ENCODE measurements at places on chromosomes 7 and 10.
A peak's percentile ranks its signal among the peaks of the same experiment; 100 is the strongest.

- peak; percentile 4 for DNase-seq
Measured at GRCh38 chr10:29239569-29240472, 49.0 kb upstream of the LYZL1 start.

DNA sequence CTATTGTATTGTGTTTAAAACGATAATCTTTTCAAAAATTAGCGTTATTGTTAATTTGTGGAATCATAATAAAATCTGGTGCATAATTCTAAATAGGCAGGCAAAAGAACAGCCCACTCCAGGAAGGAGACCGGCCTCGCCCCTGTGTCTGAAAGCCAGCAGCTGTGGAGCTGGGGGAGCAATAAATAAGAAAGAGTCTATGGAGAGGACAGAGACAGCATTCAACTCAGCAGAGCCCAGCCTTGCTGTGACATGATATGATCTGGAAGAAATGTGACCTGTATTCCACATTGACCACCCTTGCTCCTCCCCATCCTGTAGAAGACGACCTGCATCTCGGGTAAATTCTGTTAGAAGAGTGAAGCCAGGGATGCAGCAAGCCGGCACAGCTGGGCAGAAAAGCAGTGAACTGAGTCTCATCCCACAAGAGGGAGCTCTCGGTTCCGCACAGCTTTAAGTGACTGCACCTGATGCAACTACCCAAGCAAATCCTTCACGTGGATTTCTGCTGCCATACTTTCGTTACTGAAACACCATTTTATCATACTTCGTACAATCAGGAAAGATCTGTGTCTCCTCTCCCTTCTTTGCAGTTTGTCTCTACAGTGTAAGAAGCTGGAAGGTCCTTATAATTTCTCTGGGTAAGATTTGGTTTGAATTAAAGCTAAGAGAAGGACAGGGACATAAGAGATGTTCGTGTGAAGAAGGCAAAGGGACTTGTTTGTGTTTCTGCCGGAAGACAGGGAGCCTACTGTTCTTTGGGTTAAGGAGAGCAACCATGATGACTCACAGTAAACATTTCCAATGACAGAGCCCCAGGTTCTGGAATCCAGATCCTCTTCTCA is 427.1 kb downstream of the GPAM start:
- no peak for DNase-seq

DNA sequence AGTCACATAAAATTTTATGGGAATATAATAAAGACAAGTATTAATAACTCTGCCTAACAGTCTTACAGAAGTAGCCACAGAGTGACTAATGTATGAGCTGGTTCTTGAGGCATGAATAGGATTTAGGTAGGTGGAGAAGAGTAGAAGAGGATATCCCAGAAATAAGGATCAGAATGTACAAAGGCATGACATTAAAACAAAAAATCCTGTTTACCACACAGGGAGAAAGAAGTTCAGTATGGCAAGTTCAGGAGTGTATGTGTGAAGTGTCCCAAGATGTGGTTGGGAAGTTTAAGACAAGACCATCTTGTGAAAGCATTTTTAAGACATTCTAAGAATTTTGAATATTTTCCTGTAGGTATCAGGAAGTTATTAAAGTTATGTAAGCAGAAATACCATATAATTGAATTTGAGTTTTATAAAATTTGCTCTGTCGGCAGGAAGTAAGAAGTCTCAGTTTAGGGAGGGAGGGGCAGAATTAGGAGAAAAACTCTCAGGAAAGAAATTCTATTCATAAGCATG is 64.7 kb upstream of the CAV2 start:
- DNase-seq: no peak

DNA sequence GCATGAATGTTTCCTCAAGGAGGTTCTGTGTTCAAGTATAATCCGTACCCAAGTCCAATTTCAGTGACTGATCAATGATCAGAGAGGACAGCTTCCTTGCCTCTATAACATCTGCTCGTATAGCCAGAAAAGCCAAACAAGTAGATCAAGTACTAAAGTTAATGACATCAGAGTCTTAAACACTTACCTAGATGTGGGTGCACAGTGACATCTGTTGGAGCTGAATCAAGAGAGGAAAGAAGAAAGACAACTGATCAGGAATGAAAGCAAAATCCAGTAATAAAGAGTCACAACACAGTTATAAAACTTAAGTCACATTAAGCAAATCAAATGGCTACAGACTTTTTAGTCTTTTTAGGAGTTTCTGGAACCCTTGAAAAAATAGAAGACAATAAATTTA is 236.5 kb downstream of the RELN start:
- peak; percentile 28 for DNase-seq

DNA sequence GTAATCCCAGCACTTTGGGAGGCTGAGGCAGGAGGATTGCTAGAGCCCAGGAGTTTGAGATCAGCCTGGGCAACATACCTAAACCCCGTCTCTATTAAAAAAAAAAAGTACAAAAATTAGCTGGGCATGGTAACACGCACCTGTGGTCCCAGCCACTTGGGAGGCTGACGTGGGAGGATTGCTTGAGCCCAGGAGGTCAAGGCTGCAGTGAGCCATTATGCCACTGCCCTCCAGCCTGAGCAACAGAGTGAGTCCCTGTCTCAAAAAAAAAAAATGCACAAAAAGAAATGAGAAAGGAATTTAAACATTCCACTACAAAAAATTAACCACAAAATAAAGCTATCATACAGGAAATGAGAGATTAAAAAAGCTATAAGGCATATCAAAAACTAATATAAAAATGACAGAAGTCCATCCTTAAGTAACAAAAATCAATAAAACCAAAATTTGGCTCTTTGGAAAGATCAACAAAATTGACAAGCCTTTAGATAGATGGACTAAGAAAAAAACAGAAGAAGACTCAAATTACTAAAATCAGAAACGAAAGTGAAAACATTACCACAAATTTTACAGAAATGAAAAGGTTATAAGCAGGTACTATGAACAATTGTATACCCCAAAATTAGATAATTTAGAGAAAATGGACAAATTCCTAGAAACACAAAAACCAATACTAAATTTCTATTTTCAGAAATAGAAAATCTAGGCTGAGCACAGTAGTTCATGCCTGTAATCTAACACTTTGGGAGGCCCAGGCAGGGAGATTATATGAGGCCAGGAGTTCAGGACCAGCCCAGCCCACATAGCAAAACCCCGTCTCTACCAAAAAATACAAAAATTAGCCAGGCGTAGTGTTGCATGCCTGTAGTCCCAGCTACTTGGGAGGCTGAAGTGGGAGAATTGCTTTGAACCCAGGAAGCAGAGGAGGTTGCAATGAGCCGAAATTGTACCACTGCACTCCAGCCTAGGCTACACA is 42.4 kb upstream of the NANOS1 start:
- no peak for DNase-seq

- DNase-seq: no peak
Measured at GRCh38 chr10:61318429-61318828, 134.8 kb downstream of the TMEM26 start.

- no peak for DNase-seq
Measured at GRCh38 chr7:44802418-44803025, 6.0 kb downstream of the PPIA start.

DNA sequence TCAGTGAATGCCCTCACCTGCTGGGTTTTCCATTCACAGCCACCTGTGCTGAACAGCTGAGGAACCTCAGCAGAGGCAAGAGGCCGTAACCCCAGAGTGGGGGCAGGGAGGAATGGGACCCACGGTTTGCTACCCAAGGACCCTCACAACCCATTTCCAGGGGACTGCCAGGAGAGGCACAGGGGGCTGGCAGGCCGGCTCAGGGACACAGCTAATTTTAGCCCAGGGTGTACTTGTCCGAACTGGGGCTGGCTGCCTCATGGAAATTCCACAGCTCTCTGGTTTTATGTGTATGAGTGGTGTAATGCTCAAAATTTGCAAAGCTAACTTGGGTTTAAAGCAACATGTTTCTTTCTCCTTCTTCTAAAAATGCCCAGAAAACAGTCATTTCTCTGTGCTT is 42.2 kb downstream of the MINDY4 start:
- no peak for DNase-seq

DNA sequence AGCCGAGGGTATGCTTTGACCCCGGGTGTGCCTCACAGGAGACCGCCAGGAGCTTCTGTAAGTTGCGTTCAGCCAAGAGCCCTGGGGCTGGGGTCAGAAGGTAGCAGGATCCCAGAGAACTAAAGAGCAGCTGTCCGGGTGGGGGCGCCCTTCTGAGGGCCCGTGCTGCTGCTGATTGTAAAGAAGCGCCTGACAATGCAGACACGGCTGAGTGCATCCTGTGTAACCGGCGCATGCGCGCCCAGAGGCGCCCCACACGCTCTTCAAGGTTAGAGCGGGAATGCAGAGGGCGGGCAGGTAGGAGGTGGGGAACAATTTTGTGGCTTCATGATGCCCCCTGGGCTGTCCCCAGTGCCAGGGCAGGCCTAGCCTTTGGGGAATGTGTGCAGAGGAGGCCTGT is 210.2 kb upstream of the CTBP2 start:
- no peak for DNase-seq

DNA sequence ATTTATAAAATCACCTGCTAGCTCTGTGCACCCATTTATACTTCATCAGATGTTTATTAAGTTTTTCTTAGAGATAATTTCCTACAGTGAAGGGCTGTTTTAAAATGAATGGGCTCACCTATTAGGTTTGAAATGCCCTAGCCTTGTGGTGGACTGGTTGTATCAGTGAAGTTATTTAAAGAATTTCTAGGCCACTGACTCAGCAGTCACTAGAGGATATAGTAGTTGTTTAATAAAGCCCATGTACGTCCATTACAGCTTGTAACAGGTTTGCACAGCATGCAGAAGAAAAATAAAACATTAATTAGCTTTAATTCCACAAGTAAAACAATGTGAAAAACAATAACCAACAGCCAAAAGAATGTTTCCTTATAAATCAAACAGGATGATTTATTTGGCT is 128.0 kb downstream of the RSU1 start:
- no peak for DNase-seq

GRCh38 chr10:102435529-102436233 is 3.3 kb upstream of the CUEDC2 start:
- no peak for DNase-seq

- no peak for DNase-seq
Measured at GRCh38 chr7:38215115-38215514, 37.1 kb downstream of the STARD3NL start.

DNA sequence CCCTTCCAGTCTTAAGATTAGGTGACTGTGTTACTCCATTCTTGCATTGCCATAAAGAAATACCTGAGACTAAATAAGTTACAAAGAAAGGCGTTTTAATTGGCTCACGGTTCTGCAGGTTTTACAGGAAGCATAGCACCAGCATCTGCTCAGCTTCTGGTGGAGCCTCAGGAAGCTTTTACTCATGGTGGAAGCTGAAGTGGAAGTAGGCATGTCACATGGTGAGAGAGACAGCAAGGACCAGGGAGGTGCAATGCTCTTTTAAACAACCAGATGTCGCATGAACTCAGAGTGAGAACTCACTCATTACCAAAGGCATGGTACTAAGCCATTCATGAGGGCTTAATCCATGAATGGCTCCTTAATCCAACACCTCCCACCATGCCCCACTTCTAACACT is 34.0 kb upstream of the TMEM273 start:
- DNase-seq: no peak

- DNase-seq: no peak
Measured at GRCh38 chr10:86344281-86344680, 22.3 kb downstream of the GRID1 start.

DNA sequence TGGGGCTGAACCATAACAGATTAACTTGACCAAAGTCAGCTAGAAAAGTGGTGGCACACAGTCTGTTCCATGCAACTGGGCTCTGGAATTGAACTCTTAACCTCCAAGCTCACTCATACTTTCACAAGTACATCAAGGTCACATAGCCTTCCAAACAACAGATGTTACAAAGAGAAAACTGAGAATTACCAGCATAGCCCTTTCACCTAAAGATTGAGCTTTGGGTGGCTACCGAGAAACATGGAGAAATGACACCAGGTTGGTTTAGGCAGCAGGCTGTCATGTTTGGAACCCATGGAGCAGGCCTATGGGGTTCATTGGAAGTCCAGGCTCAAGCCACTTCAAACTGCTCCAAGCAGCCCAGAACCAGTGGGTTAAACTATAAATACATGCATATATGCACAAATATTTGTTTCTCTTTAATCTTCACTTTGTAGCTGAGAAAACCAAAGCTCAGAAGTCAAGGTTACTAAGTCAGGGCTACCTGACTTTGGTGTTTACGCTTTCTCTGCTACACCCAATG is 59.1 kb downstream of the MALSU1 start:
- DNase-seq: no peak

GRCh38 chr7:142880876-142881505 is 4.6 kb downstream of the TRPV6 start:
- no peak for DNase-seq

- DNase-seq: peak; percentile 19
Measured at GRCh38 chr7:76246804-76247389, 45.2 kb downstream of the SRRM3 start.

DNA sequence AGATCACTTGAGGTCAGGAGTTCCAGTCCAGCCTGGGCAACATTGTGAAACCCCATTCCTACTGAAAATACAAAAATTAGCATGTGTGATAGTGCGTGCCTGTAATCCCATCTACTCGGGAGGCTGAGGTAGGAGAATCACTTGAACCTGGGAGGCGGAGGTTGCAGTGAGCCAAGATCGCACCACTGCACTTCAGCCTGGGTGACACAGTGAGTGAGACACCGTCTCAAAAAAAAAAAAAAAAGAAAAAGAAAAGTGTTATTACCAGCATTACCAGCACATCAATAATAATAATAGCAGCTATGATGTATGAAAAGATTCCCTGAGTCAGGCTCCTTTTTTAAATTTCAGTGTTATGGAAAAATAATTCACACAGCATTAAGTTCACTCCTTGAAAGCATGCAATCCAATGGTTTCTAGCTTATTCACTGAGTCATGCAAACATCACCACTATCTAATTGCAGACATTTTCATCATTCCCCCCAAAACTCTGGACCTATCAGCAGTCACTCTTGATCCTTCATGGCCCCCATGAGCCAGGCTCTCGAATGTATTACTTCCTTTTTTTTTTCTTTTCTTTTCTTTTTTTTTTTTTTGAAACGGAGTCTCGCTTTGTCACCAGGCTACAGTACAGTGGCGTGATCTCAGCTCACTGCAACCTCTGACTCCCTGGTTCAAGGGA is 228.4 kb downstream of the FANK1 start:
- DNase-seq: no peak

DNA sequence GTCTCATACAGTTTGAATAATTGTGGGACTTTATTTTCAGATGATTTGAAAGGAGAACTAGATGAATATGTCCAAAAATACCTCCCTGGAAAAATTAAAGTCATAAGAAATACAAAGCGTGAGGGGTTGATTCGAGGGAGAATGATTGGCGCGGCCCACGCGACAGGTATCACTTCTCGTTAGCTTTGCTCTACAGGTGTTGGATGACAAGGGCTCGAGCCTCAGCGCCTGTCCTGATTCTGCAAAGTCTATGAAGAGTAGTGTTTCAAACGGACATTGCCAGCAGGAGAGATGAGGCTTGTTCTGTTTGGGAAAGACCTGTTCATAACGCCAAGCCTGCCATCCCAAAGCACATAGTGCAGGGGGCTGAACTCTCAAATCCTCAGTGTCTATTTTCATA is 79.7 kb downstream of the GALNT11 start:
- DNase-seq: no peak

Measured in NCI-H1092 treated with DMSO at 0.1 percent for 48 hours (cell line).